Stimulated activated CD8-positive, alpha-beta memory T cell treated with anti-CD3 and anti-CD28 coated beads, Interleukin-7, amount 100 ng/mL, for 24 hours (primary cell): ENCODE measurements at places on chromosomes 11 and 22.

DNA sequence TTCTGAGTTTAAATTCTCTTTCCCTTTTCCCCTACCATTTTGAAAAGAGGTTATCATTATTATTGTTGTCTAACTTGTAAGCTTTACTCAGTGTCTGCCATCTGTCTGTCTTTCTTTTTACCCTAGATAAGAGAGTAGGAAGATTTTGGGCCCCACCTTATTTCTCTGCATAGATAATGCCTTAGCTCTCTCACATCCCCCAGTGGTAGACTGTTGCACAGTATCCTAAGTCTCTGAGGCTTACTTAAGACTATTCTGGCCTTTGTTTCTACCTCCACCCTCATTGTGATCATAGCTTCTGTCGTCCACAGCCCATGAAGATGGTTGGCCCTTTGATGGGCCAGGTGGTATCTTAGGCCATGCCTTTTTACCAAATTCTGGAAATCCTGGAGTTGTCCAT is 3.6 kb upstream of the OR51L1 start:
- DNase-seq, result no peak

DNA sequence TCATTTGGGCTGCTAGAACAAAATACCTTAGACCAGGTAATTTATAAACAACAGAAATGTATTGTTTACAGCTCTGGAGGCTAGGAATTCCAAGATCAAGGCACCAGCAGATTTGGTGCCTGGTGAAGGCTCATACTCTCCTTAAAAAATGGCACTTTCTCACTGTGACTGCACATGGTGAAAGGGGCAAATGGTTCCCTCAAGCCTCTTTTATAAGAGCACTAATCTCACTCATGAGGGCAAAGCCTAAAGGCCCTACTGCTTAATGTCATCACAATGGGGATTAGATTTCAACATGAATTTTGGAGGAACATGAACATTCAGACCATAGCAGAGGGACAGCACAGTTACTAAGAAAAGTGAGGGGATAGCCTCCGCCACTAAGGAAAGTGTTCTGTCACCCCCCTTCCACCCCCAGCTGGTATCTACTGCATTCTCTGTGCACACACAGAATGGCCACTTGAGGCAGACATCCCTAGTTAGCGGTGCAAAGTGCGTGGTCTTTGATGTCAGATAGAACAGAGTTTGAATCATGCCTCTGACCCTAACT is 47.2 kb upstream of the CEP295 start:
- no peak for DNase-seq

- DNase-seq, result peak; percentile 32
Measured at GRCh38 chr11:61516675-61517572, 8.4 kb downstream of the LRRC10B start.

DNA sequence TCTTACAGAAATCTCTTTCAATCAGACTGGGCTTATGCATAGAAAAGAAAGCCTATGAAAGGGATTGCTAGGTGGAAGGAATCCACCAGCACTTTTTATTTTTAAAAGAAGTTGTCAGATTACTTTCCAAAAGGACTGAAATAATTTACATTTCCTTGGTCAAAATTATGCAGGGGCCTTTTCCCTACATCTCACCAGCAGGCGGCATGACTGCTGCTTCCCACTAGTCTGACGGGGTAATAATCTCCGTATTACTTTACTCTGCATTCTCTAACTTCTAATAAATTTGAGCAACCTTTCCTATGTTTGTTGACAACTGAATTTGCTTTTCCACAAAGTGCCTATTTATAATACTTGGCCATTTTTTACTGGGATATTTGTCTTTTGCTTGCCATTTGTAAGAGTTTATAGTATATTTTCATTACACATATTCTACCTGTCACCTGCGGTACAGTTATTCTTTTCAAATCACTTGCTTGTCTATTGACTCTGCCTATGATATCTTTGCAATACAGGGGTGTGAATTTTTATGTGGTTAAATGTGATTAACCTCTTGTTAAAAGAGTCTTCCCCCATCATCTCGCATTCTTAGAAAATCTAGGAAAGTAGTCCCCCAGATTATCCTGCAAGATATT is 51.9 kb upstream of the USP47 start:
- no peak for DNase-seq

DNA sequence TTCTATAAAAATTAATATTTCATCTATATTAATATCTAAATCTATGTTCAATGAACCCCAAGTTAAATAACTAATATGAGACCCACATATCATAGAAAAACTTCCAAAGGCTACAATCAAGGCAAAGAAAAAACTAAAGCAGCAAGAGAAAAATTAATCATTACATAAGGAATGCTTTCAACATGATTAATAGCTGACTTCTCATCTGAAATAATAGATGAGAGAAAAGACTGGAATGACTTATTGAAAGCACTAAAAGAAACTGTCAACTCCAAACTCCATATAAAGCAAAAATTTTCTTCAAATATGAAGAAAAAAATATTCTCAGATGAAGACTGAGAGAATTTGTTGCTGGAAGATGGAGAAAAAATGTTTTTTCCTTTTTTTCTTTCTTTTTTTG is 13.0 kb downstream of the TRIM5 start:
- no peak for DNase-seq

DNA sequence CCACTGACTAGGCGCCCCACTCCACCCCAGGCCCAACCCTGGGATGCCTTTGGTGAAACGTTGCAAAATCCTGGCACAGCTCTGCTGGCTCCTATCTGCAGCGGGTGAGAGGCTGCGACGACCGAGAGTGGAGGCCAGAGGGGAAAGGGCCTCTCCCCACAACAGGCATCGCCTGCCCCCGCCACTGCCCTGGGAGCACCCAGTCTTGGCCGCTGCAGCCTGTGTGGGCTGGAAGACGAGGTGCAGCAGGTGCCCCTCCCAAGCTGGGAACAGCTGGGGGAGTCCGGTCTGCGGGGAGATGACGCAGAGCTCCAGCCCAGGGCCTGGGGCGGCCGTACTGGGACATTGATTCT is 4.2 kb upstream of the PIM3 start:
- no peak for DNase-seq

DNA sequence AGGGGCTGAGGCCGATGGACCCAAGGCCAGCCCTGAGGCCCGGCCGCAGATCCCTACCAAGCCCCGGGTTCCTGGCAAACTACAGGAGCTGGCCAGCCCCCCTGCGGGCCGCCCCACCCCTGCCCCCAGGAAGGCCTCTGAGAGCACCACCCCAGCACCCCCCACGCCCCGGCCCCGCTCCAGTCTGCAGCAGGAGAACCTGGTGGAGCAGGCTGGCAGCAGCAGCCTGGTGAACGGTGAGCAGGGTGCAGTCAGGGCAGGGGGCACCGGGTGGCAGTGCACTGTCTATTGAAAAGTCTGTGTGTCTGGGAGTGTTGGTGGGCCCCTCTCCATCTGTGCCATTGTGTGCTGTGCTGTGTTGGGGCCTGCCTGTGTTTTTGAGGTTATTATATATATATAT is 16.1 kb downstream of the MICALL1 start:
- DNase-seq, result no peak

DNA sequence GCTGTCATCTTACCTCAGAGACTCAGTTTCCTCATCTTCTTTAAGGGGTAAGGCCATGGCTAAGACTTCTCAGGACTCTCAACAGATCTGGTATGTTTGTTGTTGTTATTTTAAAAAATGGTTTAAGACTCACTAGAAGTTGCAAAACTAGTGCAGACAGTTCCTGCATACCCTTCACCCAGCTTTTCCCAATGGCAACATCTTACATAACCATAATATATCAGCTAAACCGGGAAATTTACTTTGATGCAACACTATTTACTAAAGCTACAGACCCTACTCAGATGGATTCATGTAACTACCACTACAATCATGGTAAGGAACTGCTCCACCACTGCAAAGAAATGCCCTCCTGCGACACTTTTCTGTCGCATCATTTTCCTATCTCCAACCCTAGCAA is 20.4 kb downstream of the LGR4 start:
- DNase-seq, result no peak

GRCh38 chr11:2798951-2799761 is 86.4 kb downstream of the CDKN1C start:
- no peak for DNase-seq

DNA sequence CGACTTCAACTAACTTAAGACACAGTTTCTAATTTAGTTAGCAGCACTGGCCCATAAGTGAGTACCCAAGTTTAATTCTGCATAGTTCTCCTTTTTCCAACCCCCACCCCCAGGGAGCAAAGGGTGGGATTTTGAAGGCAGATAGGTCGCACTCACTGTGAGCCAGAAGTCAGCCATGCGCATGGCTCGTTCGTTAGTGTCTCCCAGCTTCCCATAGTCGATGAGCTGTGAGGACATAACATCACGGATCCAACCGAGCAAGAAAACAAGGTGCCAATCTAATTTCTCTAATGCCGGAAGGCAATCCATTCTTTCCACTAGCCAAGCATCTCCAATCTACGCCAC is 577 bp downstream of the MRPL17 start:
- DNase-seq, result no peak
